ENCODE measurements at places on chromosomes 1 and 21. TPM values are rescaled to one million over a fixed set of nuclear protein-coding genes. Genes with fewer than 3 reads are reported as not detected.
A peak's percentile ranks its signal among the peaks of the same experiment; 100 is the strongest.

- DNase-seq = no peak
- no peak overlapping the region for H3K4me3 ChIP-seq
- no peaks in the 10 kb centered on the region for H3K27me3 ChIP-seq
- H3K4me1 ChIP-seq = peaks cover 17% of the 10 kb centered on the region
- H3K36me3 ChIP-seq = no peaks in the 10 kb centered on the region
Measured at GRCh38 chr1:201565024-201565730, 26.2 kb downstream of the NAV1 start.

EDARADD gene
- 0.79 TPM for total RNA-seq

- no peak overlapping the region for H3K4me3 ChIP-seq
- DNase-seq = no peak
- no peaks in the 10 kb centered on the region for H3K4me1 ChIP-seq
- no peaks in the 10 kb centered on the region for H3K27me3 ChIP-seq
- no peaks in the 10 kb centered on the region for H3K36me3 ChIP-seq
- no peak overlapping the region for H3K27ac ChIP-seq
Measured at GRCh38 chr1:39275836-39276507, 71.5 kb downstream of the MACF1 start.

DNA sequence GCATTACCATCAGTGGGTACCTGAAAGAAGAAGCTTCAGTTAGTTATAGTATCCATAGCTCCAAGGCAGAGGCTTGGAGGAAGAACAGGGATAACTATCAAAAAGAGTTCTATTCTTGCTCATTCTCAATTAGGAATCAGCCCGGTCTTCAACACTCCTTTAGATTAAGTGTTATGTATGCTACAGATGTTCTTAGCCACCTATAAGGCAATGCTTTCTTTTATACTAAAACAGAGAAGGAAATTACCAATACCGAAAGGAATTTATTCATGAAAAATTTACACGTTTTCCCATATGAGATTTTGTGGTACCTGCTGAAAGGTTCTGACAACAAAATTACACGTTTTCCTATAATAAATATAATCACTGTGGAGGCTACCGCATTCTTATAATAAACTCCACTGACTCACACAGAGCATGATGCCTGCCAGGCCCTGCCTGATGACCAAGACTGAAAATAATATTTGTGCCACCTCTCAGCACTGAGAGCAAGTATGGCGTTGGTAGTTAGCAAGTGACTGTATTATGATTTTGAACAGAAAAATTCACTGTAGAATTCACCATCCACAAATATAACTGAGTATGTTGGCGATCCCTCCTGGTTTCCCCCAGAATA, 58.3 kb downstream of the APP start:
- no peak overlapping the region for H3K27ac ChIP-seq
- no peak for DNase-seq
- H3K27me3 ChIP-seq = no peaks in the 10 kb centered on the region
- peaks cover 6% of the 10 kb centered on the region for H3K36me3 ChIP-seq
- no peak overlapping the region for H3K4me3 ChIP-seq

- DNase-seq = no peak
- no peaks in the 10 kb centered on the region for H3K27me3 ChIP-seq
- no peak overlapping the region for H3K27ac ChIP-seq
- peaks cover 38% of the 10 kb centered on the region for H3K36me3 ChIP-seq
- no peak overlapping the region for H3K4me3 ChIP-seq
- H3K4me1 ChIP-seq = no peaks in the 10 kb centered on the region
Measured at GRCh38 chr1:184695023-184695422, 59.6 kb downstream of the EDEM3 start.

SFPQ gene
- total RNA-seq = 202 TPM

GRCh38 chr1:151455231-151455630, 4.1 kb downstream of the POGZ start:
- no peak overlapping the region for H3K4me3 ChIP-seq
- DNase-seq = no peak
- no peaks in the 10 kb centered on the region for H3K27me3 ChIP-seq
- H3K4me1 ChIP-seq = peaks cover 25% of the 10 kb centered on the region
- no peak overlapping the region for H3K27ac ChIP-seq

CELF3 gene
- 1.3 TPM for total RNA-seq

GRCh38 chr1:217389895-217390294, 241.0 kb downstream of the GPATCH2 start:
- H3K4me1 ChIP-seq = no peaks in the 10 kb centered on the region
- DNase-seq = no peak
- no peaks in the 10 kb centered on the region for H3K27me3 ChIP-seq
- no peak overlapping the region for H3K27ac ChIP-seq

CHI3L1 gene
- not detected for total RNA-seq

GRCh38 chr1:161086457-161086856, 2.9 kb downstream of the NECTIN4 start:
- no peak overlapping the region for H3K4me3 ChIP-seq
- H3K36me3 ChIP-seq = no peaks in the 10 kb centered on the region
- no peak overlapping the region for H3K27ac ChIP-seq
- peak; percentile 20 for DNase-seq

DNA sequence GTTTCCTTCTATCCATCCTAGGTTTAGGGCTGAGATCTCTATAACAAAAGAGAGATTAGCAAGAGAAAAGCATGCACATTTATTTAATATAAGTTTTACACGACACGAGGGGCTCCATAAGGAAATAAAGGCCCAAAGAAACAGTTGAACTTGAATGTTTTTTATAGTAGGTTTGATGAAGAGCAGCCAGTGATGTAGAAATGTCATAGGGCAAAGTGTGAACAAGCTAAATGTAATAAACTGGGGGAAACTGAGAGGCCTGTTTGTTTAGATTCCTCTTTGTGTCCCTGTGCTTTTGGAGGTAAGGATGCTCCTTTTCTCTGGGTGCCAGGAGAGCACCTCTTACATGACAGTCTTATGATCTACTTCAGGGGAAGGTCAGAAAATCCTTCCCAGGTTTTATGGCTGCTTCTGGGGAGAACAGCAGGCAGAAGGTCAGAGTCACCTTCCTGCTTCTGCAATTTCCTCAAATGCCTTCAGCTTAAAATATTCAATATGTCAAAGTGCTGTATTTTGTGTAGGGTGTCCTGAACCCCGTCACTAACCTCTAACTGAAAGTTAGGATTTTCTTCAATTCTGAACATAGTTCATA, 9.5 kb upstream of the HORMAD1 start:
- no peak overlapping the region for H3K4me3 ChIP-seq
- no peaks in the 10 kb centered on the region for H3K27me3 ChIP-seq
- H3K36me3 ChIP-seq = no peaks in the 10 kb centered on the region
- no peak for DNase-seq
- no peaks in the 10 kb centered on the region for H3K4me1 ChIP-seq

DNA sequence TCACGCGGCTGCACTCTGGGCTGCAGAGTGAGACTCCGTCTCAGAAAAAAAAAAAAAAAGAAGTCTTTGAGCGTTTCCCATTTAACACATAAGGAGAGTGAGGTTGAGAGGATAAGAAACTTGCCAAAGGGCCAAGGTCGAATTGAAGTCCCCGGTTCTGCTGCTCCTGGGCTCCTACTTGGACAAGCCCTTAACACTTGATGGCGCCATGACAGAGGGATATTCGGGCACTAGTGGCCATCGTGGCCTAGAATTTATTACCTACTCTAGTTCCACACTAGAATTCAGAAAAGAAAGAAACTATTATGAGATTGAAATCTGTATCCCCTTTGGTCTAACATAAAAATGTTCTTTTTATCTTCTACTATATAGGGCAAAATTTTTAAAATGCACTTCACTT, 65.7 kb upstream of the NEK2 start:
- H3K27ac ChIP-seq = no peak overlapping the region
- no peak overlapping the region for H3K4me3 ChIP-seq
- H3K27me3 ChIP-seq = no peaks in the 10 kb centered on the region
- DNase-seq = no peak

MAP3K7CL gene
- not detected for total RNA-seq

- H3K4me3 ChIP-seq = no peak overlapping the region
- DNase-seq = no peak
- no peaks in the 10 kb centered on the region for H3K36me3 ChIP-seq
Measured at GRCh38 chr21:29851611-29852010, 88.2 kb downstream of the GRIK1 start.

- H3K4me1 ChIP-seq = no peaks in the 10 kb centered on the region
- H3K4me3 ChIP-seq = no peak overlapping the region
- no peaks in the 10 kb centered on the region for H3K36me3 ChIP-seq
- no peak overlapping the region for H3K27ac ChIP-seq
Measured at GRCh38 chr1:74780594-74780993, 47.6 kb downstream of the TYW3 start.

- DNase-seq = no peak
- no peak overlapping the region for H3K4me3 ChIP-seq
- peaks cover 5% of the 10 kb centered on the region for H3K4me1 ChIP-seq
Measured at GRCh38 chr1:174743654-174744561, 255.8 kb upstream of the CACYBP start.

DNA sequence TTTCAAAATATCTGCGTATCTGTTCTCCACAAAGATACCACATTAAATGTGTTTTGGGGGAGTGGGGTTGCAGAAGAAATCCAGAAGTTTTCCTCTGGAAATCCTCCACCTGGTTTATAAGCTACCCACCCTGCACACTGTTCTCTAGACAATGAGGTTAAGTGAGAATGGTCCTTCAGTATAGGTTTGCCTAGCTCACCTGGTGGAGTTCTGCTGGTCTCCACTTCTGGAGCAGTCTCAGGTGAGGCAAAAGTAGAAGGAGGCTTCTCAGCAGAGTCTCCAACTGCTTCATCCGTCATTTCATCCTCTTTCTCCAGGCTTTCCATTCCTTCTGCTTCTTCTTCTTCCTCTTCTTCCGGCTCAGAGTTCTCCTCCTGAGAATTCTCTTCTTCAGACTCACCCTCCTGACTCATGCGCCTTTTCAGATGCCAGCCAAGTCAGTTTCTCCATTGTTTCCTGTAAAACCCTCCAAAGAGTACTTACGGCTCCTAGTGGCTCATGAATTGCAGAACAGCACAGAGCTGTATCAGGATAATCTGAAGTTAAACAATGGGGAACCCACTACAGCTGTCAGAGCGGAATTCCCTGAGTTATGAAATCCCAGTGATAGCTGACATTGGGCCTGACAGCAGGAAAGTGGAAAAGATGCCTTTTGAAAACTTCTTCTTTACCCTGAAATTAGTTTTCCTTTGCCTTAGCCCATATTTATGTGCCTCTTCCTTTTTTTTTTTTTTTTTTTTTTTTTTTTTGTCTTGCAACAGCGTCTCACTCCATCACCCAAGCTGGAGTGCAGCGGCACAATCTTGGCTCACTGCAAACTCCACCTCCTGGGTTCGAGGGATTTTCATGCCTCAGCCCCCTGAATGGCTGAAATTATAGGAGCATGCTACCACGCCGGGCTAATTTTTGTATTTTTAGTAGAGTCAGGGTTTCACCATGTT, 38.5 kb downstream of the MSTO1 start:
- DNase-seq = no peak
- H3K4me3 ChIP-seq = no peak overlapping the region
- no peaks in the 10 kb centered on the region for H3K4me1 ChIP-seq
- peak overlapping the region; percentile 55 for H3K27ac ChIP-seq
- H3K36me3 ChIP-seq = no peaks in the 10 kb centered on the region

PKNOX1 gene
- total RNA-seq = 37.0 TPM

DNA sequence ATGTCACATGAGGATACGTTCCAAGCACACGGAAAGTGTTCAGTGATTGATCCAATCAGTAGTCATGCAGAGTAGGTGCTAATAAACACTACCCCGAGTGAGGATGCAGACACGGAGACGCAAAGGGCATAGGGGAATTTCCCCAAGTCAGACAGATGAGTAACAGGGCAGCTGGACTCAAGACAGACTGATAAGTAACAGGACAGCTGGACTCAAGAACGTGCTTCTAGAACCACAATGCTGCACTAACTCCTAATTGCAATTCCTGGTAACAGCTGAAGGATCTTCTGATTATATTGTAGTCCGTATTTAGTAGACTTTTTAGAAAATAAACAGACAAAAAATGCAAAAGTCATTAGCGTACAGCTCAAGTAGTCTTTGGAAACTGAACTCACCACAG, 1.9 kb upstream of the OR2T10 start:
- H3K27ac ChIP-seq = no peak overlapping the region
- H3K4me3 ChIP-seq = no peak overlapping the region
- no peaks in the 10 kb centered on the region for H3K36me3 ChIP-seq
- no peaks in the 10 kb centered on the region for H3K4me1 ChIP-seq
- no peaks in the 10 kb centered on the region for H3K27me3 ChIP-seq

SERPINC1 gene
- 1.1 TPM for total RNA-seq

GRCh38 chr1:100250807-100251206, 1.2 kb upstream of the DBT start:
- peaks cover 13% of the 10 kb centered on the region for H3K4me1 ChIP-seq
- no peaks in the 10 kb centered on the region for H3K36me3 ChIP-seq
- DNase-seq = no peak
- no peak overlapping the region for H3K27ac ChIP-seq
- H3K27me3 ChIP-seq = no peaks in the 10 kb centered on the region

AMPD1 gene
- total RNA-seq = 1.9 TPM

DNA sequence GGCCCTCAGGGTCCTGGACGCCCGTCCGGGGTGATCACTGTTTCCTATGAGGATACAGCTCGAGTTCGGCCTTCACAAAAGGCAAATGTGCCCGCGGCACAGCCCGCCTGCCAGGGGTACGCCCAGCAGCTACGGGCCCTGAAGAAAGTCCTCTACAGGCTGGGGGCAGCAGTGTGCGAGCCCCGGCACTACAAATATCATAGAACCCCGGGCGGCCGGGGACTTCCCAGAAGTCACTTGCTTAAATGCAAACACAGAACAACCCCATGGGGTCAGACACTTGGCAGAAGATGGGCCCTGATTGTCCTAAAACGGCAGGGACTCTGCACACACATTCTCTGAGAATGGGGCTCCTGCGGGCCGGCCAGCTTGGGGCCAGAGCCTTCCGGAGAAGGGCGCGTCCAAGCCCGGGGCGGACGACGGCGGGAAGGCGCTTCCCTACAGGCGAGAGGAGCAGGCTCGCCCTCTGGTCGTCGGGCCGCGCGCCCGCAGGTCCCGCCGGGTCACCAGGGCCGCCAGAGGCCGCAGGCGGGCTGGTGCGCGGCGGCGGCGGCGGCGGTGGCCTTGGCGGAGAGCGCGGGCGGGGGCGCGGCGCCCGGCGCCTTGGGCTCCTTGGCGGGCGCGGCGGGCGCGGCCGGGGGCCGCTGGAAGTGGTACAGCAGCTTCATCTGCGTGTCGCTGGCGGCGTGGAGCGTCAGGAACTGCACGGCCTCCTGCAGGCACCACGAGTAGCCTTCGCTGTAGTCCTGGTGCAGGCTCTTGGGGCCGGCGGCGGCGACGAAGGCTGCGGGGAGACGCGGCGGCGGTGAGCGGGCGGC, 888 bp downstream of the HES5 start:
- peaks cover 51% of the 10 kb centered on the region for H3K4me1 ChIP-seq
- peak; percentile 60 for DNase-seq
- H3K4me3 ChIP-seq = no peak overlapping the region
- peaks cover 45% of the 10 kb centered on the region for H3K27me3 ChIP-seq
- no peaks in the 10 kb centered on the region for H3K36me3 ChIP-seq

- peak; percentile 73 for DNase-seq
- peak overlapping the region; percentile 68 for H3K4me3 ChIP-seq
- H3K4me1 ChIP-seq = peaks cover 11% of the 10 kb centered on the region
- peak overlapping the region; percentile 89 for H3K27ac ChIP-seq
- H3K27me3 ChIP-seq = no peaks in the 10 kb centered on the region
Measured at GRCh38 chr1:108560874-108561459, 1.1 kb downstream of the EEIG2 start.

TRIM17 gene
- not detected for total RNA-seq

UMODL1 gene
- total RNA-seq = 0.68 TPM

KIF26B gene
- total RNA-seq = 0.79 TPM

OPTC gene
- not detected for total RNA-seq

Data from transverse colon (tissue), 4 donors.